NCI-H2081 (cell line): ENCODE measurements at places on chromosomes 5 and 9.

DNA sequence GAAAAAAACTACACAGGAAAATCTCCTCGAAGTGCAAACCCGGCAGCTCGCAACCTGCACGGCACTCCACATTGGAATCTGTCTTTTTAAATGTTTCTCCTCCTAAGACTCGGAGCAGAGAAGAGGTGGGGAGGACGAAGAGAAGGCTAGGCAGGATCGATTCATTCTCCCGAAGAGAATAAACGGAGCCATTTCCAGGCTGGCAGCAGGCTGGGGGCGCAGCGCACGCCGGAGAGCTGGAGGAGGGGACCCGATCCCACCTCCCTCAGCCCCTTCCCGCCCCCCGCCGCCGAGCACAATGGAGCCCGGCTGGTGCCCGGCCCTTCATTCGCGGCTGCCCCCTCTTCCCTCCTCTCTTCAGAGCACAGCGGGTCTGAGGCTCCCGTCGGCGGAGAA, 628 bp downstream of the HOMER1 start:
- no peak for DNase-seq

GRCh38 chr9:134756098-134756497, 114.5 kb downstream of the COL5A1 start:
- no peak for DNase-seq

- no peak for DNase-seq
Measured at GRCh38 chr9:125434986-125435775, 173.6 kb downstream of the GAPVD1 start.

- DNase-seq = no peak
Measured at GRCh38 chr5:1281038-1281882, 13.6 kb downstream of the TERT start.

DNA sequence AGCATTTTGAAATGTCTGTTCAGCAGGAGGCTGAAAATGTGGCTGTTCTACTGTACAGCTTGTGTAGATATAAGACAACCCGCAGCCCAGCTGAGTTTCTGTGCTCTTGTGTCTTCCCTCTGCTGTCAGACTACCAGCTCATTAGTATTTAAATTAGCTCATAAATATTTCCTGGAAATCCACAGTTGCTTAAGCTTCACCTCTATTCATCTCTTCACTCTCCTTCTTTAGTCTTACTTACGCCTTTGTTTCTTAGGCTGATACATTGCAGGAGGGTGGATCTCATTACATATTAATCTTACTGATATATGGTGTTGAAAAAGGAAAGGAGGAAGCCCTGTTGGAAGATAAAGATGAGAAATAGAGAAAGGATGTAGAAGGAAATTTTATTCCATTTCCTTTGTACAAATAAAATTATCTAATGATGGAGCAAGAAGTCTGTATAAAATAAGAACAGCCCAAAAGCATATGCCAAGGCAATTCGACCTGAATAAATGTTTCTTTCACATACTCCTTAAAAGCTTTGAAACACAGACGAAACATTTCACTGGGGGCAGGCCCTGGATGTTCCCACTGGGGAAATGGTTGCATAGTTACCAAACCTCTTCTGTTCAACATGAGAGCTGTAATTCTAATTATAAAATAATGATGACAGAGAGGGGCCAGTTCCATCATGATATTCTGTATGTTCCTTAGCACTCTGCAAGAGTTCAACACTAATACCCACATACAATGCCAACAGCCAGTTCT, 111.8 kb upstream of the APC start:
- DNase-seq = no peak

GRCh38 chr5:131270809-131271208, 7.0 kb downstream of the CDC42SE2 start:
- DNase-seq = no peak

DNA sequence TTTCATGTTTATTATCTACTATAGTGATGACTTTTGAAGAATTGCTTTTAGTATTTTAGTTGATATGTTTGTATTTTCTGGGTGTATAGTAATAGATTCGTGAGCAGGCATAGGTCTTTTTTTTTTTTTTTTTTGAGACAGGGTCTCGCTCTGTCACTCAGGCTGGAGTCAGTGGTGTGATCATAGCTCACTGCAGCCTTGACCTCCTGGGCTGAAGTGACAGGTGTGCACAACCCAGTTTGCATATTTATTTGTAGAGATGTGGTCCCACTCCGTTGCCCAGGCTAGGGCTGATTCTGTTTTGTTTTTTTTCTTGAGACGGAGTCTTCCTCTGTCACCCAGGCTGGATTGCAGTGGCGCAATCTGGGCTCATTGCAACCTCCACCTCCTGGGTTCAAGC, 11.9 kb downstream of the ERBIN start:
- DNase-seq = no peak

- no peak for DNase-seq
Measured at GRCh38 chr5:157354800-157355199, 88.9 kb downstream of the CYFIP2 start.

GRCh38 chr9:95379630-95380029, 62.1 kb upstream of the FANCC start:
- no peak for DNase-seq

GRCh38 chr9:3962971-3963642, 336.8 kb downstream of the GLIS3 start:
- no peak for DNase-seq

DNA sequence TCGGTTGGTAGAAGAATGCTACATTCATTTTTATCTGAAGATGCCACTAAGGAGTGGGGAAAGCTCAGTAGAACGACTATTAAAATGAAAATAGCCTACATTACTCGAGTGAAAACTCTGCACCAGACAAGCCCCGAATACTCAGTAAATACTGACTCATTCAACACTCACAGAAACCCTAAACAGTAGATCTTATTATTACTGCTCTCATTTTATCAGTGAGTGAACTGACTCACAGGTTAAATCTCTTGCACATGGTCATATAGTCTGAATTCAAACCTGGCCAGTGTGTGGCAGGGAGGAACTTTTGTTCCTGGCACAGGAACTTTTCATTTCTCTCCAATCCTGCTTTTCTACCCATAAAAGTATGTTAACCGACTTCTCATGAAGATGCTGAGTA, 9.6 kb upstream of the PAPPA start:
- no peak for DNase-seq

GRCh38 chr9:127781806-127782205, 3.3 kb upstream of the SH2D3C start:
- DNase-seq = no peak

DNA sequence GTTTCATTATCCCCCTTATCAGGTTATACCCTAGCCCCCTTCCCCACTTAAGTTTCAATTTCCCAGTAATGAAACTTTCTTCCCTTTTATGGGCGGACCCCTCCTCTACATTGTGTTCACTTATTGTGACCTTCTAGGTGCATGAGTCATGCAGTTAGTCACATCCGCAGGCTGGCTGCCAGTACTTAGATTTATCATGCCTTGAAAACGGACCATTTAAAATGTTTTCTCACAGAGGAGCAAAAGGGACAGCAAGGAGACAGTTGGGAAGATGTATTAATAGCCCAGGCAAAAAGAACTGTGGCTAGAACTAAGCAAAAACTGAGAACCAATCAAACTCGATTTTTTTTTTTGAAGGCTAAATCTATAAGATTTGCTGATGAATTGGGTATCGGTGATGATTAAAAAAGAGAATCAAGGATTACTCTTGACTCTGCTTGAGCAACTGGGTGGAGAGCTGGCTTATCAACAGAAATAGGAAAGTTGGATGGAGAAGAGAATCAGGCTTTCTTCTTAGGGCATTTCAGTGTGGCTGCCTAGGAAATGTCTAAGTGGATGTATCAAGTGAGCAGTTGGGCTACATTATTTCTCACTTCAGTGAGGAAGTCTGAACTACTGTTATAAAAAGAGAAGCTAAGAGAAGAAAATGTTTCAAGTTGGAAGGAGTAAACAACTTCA, 615.0 kb downstream of the HINT1 start:
- DNase-seq = no peak

GRCh38 chr5:156400231-156400986, 73.4 kb downstream of the SGCD start:
- no peak for DNase-seq

- DNase-seq = no peak
Measured at GRCh38 chr5:153476767-153477166, 13.7 kb upstream of the GRIA1 start.

- DNase-seq = no peak
Measured at GRCh38 chr9:115114546-115114945, 3.4 kb downstream of the TNC start.

DNA sequence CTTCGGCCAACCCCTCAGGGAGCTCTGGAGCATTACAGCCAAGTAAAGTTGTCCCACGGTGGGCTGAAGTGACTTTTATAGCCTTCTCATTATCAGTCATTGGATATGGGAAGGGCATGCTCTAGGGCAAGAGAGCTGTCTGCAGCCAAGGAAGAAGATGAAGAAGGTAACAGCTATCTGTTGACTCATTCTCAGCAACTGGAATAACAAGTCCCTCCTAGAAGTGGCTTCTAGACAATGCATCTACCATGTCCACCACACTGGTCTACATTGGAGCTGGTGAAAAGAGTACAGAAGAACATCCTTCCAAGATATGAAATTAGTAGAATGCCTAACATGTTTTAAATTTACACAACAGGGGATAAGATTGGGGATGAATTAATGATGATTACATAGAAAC, 524.2 kb downstream of the ACTL7B start:
- DNase-seq = no peak

- DNase-seq = no peak
Measured at GRCh38 chr9:113997610-113998009, 80.5 kb downstream of the AMBP start.

GRCh38 chr5:106321242-106321641, 1349.5 kb downstream of the EFNA5 start:
- DNase-seq = no peak

DNA sequence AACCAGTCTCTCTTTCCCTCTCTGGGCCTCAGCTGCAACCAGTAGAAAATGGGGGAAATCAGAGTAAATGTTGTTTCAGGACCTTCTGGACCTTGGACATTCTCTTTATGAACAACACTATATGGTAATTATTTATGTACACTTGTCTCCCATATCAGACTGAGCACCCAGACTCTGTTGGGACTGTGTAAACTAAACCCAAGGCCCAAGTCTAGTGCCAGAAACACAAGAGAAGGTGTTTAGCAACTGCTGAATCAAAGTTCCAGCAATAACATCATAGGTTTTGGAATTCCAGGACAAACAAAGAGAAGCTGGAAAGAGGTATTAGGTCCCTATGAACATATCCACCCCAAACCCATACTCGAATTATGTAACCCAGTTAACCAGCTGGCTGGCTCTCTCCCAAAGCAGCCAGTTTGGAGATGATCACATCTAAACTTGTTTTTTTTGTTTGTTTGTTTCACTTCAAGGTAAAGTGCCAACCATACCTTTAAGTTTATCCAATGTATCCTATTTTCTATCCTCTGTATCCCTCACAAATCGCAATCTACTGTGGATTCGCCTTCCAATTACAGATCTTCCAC, 1.9 kb upstream of the RNF38 start:
- DNase-seq = no peak

- DNase-seq = no peak
Measured at GRCh38 chr5:66931651-66932050, 264.9 kb downstream of the CD180 start.

- no peak for DNase-seq
Measured at GRCh38 chr5:151958111-151958510, 33.5 kb upstream of the GLRA1 start.

GRCh38 chr5:135600971-135601381, 22.2 kb upstream of the CXCL14 start:
- DNase-seq = no peak

DNA sequence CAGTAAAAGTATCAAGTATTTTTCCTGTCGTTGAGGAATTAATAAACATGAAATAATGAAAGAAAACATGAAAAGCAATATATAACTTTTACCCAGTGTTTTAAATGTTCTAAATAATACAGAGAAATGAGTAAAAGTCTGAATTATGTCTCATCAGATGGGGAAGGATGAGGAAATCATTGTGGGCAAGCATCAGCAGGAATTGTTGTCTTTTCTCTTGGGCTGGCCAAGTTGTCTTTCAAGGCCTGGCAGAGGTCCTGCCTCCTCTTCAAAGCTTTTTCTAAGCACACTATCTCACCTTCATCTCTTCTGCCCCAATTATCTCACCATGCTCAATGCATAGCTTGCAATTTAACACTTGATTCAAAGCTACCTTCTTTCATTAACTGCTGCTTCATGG, 41.9 kb downstream of the MOCS2 start:
- no peak for DNase-seq

- DNase-seq = peak; percentile 48
Measured at GRCh38 chr5:143405063-143405848, 1.8 kb upstream of the NR3C1 start.

- no peak for DNase-seq
Measured at GRCh38 chr9:137872296-137872695, 5.3 kb upstream of the CACNA1B start.

- DNase-seq = no peak
Measured at GRCh38 chr9:18548456-18548855, 74.5 kb downstream of the ADAMTSL1 start.

DNA sequence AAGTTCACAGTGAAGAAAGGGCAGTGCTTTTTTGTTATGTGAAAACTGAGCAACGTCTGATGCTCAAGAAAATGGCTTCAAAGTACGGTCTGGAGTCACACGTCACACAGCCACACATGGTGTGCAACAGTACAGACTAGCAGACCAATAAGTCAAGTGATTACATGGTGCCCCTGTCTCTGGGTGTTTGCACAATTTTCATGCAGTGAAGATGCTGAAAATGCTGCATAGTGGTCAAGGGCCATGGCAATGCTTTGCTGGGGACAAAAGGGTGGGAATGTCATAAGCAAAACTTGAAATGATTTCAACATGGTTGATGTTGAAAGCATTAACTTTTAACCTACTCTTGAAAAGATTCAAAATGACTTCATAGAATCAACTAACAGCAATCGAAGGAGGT, 231.2 kb downstream of the EBF1 start:
- no peak for DNase-seq

- DNase-seq = no peak
Measured at GRCh38 chr9:105341434-105342146, 97.1 kb downstream of the SLC44A1 start.

GRCh38 chr5:159786201-159786600, 130.1 kb upstream of the ADRA1B start:
- DNase-seq = no peak

DNA sequence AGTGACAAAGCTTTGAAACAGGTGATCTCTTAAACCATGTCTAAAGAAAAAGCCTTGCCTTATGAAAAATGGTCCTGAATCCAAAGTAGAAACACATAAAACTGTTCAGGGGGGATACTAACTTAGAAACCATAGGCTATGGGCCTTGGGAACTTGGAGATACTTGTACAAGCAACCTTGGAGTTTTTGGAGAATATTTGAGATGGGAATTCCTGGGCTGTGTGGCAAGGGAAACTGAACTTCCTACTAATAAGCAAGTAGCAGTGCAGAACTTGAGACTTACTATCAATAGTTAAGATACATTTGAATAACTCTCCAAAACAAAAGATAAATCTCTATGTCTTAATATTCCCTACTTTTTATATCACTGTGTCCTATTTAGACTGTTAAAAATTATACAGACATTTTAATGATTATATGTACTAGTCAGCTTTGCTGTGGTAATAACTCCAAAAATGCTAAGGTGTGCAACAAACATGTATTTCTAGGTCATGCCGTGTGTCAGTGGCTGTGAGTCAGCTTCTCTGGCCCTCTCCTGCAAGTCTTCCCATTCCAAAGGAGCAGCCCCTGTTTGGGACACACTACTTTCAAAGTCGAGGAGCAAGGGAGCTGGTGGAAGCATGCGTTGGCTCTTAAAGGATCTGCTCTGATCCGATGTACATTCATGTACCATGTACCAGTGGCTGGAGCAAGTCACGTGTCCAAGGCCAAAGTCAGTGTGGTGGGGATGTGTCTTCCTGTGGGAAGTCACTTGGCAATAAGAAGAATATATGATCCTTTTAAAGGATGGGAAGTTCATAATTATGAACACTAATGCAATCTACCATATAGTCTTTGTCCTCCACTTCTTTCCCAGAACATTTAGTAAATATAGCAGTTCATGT, 39.6 kb downstream of the SNX30 start:
- DNase-seq = no peak
